ENCODE measurements at places on chromosomes 1 and 21.

- no peak for DNase-seq
Observed at GRCh38 chr1:151145304-151146071, 943 bp downstream of the SEMA6C start.

- no peak for DNase-seq
Observed at GRCh38 chr1:183346276-183346732, 71.9 kb downstream of the NMNAT2 start.

DNA sequence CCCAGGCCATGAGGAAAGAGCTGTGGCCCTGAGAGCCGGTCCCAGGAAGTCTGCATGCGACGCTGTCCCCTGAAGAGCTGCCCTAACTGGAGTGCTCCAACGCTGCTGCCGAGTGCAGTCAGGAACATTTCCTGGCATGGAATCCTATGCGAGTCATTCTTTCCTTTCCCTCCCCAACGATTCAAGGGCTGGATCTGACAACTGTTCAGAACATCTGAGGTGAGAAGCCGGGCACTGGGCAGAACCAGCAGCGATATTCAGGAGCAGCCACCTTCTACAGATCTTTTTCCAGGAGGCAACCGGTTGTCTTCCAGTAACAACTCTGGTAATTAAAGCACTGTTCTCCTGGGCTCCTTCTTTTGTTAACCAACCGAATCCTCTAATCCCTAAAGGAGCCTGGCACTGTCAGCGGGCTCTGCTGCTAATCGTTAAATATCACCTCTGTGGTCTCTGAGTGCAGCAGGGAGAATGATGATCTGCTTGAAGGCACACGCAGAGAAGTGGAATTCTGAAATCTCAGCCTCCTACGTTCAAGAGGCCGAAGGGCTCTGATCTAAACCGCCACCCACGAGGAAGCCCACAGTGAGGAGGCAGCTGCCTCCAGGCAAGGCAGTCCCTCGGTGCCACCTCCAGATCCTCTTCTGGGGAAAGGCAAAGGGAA is 55.8 kb downstream of the SLC45A1 start:
- DNase-seq = peak; percentile 64

- no peak for DNase-seq
Observed at GRCh38 chr1:116157096-116157495, 45.9 kb downstream of the MAB21L3 start.

DNA sequence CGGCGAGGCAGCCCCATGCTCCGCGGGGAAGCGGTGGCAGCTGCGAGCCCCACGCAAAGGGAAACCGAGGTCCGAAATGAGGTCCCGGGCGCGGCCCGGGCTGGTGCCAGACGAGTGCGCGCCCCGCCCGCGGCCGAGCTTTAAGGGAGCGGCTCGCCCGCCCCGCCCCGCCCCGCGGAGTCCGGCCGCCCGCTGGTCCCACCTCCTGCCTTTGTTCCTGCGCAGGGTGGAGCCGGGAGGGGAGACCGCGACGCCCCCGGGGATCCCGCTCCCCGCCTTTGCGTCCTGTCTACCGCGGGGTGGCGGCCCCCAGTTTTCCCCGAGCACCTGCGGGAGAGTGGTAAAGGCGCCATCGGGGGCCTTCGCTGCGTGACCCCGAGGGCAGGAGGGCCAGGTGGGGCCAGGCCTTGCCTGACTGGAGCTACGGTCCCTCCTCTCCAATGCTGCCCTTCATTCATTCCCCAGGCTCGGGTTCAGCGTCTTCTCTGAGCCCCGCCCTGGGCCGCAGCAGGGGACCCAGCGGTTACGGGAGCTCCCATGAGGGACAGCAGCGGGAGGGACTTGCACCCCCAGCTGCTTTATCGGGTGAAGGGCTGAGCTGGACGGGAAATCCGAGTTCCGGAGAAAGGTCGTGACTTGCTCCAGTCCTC is at the start of gene HES2:
HES2 (minus strand) TSS at position 116 of the 650 bp plus-strand sequence; CDS start at position 17, 99 bp downstream.
- DNase-seq = no peak

- no peak for DNase-seq
Observed at GRCh38 chr21:26432410-26432809, 140.7 kb downstream of the CYYR1 start.

DNA sequence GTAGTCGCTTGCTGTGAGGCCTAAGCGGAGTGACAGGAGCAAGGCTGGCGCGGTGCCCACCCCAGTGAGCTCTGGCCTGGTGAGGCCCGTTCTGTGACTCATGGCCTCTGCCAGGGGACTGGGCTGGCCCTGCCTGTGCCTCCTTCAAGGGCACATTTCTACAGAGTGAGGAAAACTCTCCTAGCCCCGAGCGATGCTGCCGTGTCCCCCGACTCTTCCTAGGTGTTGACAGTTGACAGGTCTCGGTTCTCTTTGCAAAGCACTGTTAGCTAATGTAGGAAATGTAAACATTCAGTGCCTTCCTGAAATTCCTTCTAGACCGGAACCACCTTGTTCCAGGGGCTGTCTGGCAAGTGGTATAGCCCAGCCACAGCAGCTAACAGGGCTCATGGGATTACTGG is 43.9 kb downstream of the ABCG1 start:
- DNase-seq = no peak

- DNase-seq = no peak
Observed at GRCh38 chr1:167092653-167093052, 1.2 kb upstream of the STYXL2 start.

DNA sequence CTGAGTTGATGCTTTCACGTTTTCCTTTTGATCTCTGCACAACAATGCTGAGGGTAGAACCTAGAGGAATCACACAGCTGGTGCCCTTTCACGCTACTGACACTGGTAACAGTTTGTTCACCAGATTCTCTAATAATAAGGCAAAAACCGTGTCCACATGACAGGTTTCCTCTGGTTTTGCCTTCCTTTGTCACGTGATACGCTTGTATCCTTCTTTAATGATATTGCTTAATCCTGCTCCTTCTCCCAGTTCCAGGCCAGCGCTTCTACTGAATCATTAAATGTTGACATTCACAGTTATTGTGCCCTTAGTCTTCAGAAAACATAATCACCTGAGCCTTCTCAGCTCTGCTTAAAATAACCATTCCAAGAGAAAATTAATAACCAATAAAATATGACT is 978.2 kb upstream of the NCAM2 start:
- no peak for DNase-seq

GRCh38 chr1:209756615-209757445 is 977 bp downstream of the TRAF3IP3 start:
- DNase-seq = no peak
